ENCODE measurements at places on chromosomes 5 and 9. TPM values are rescaled to one million over a fixed set of nuclear protein-coding genes. Genes with fewer than 3 reads are reported as not detected.

- H3K36me3 ChIP-seq: no peaks in the 10 kb centered on the region
- H3K27ac ChIP-seq: no peak overlapping the region
- peak; percentile 45 for DNase-seq
- H3K27me3 ChIP-seq: no peaks in the 10 kb centered on the region
Measured at GRCh38 chr9:116269250-116269649, 115.7 kb downstream of the PAPPA start.

The GLRX gene
- polyA plus RNA-seq: 9.8 TPM

The PTGDS gene
- polyA plus RNA-seq: not detected

The KCNMB1 gene
- not detected for polyA plus RNA-seq

The CTSV gene
- 101 TPM for polyA plus RNA-seq

Measured in keratinocyte (primary cell).